ENCODE measurements at places on chromosomes 3 and 15.

DNA sequence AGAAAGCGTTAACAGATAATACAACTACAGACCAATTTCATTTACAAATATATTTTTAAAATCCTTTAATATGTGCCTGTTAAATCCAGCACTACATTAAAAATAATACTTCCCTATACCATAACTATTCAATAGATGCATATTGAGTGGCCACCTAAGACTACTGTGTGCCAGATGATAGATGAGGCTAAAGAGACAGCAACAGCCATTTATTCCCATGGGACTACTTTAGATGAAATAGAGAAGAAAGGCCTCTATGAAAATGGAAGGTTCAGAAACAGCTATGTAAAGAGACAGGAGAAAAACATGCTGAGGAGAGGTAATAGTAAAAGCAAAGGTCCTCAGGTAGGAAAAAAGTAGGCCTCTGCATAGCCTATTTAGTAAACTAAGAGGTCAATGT, 358.1 kb downstream of the ULK4 start:
- no peak for DNase-seq

GRCh38 chr3:172640751-172641150, 70.1 kb downstream of the NCEH1 start:
- no peak for DNase-seq

DNA sequence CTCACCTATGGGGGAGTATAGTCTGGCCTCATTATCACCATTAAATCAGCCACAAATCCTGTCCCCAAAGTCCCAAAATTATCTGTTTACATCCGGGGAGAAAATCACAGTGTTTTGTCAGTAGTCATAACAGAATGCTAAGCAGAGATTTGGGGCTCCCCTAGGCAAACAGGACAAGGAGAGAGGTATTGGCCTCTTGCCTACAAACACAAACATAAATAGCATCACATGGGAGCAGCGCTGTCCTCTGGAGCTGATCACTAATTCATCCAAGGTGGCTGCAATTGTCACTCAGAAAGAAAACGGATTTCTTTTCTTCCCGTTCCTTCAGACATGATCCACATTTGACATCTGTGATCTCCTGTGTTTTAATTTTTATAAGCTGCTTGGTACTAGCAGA, 1028.1 kb downstream of the NTRK3 start:
- DNase-seq, result no peak

GRCh38 chr3:136995652-136996051, 37.9 kb downstream of the IL20RB start:
- DNase-seq, result no peak

- DNase-seq, result no peak
Observed at GRCh38 chr3:194352667-194353246, 1.6 kb upstream of the CPN2 start.

DNA sequence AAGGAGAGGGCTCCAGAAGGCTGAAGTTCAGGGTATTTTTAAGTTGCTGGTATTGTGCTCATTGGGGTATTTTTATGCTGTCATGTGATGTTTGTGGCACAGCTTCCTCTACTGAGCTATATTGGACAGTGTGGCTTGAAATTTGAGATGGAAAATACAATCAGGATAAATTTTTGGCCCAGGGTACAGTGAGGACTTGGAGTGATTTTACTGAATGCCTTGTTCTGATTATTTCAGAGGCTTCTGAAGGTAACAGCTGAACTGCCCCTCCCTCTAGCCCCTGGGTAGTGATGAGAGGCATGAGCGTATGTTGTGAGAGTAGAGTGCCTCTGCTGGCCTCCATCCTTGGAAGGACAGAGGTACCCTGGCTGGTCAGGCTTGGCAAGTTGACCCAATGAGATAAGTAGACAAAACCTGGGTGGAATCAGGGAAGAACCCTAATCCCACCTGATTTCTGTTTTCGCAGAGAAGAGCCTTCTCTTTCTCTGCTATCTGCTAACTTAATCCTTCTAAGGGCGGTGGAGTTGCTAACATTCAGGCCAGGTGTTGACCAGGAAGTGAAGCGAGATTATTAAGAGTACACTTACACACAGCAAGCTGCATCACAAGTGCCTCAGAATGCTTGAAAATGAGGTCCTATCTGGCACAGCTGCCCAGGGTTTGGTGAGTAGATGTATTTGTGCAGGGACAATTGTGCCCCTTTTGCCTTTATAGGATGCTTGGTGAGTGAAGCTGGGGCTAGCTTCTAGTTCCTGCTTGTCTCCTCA, 98.1 kb upstream of the CLSTN2 start:
- no peak for DNase-seq

GRCh38 chr15:65032801-65033537, 3.5 kb upstream of the MTFMT start:
- DNase-seq, result no peak

- DNase-seq, result no peak
Observed at GRCh38 chr3:196186651-196187573, 24.3 kb downstream of the ZDHHC19 start.

- DNase-seq, result no peak
Observed at GRCh38 chr3:178900029-178900646, 171.5 kb downstream of the ZMAT3 start.

DNA sequence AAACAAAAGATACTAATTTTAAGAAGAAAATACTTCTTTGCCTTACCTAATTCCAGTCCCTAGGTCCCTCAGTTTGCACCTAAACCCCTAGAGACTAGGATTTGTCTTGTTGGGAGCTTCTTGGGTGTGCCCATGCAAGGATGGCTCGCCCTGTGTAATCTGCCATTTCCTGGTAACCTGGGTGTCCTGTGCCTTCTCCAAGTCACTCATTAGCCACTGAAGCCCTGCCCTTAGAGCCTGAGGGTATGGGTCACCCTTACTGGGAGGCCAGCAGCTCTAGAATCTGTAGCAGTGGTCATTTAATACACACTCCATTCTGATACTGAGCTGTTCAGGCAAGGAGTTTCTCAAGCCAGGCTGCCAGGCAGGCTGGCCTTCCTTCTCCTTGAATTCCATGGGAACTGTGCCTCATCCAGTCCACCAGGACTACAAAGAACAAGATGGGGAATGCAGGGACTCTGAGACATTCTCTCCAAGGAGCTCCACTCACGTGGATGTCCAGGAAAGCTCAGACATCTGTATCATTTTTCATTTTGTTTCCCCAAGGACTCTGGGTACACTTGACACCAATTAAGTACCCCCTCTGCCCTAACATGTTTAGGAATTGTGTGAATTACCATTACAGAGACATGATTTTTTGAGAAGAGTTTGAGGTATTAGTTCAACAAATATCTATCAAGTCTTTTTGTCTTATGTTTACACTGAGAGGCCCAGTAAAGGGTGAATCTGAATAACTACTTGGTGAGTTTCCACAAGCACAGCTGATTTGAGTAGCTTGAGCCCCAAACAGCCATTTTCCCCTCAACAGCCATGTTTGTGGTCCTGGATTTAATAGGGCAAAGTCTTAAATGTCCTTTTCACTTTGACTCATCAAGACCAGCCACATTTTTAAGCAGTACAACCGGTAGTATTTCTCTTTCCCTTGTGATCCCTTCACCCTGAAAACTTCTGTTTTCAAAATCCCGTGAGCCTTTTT, 52.6 kb downstream of the ARNT2 start:
- DNase-seq, result no peak

GRCh38 chr3:87037652-87038051, 46.7 kb upstream of the VGLL3 start:
- no peak for DNase-seq

GRCh38 chr3:180176059-180176458, 139.3 kb upstream of the PEX5L start:
- DNase-seq, result no peak

GRCh38 chr3:35932995-35933394, 293.7 kb downstream of the ARPP21 start:
- no peak for DNase-seq

- peak; percentile 54 for DNase-seq
Observed at GRCh38 chr3:57078344-57078634, 17.8 kb downstream of the SPATA12 start.

- no peak for DNase-seq
Observed at GRCh38 chr3:179373938-179374337, 26.4 kb downstream of the MFN1 start.

DNA sequence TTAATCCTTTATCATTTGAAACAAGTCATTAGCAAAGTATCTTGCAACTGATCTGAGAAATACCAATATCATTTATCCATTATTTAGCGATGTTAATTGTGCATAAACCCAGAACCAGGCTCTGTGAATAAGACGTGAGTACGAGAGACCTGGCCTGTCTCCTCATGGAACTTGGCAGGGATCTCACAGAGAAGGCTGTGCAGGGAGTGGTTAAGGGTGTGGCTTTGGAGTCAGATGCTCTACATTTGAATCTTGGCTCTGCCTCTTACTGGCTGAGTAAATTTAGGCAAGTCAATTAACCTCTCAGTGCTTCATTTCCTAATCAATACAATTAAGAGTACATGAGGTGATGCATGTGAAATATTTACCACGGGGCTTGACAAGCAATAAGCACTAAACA, 39.9 kb upstream of the TBL1XR1 start:
- DNase-seq, result no peak

DNA sequence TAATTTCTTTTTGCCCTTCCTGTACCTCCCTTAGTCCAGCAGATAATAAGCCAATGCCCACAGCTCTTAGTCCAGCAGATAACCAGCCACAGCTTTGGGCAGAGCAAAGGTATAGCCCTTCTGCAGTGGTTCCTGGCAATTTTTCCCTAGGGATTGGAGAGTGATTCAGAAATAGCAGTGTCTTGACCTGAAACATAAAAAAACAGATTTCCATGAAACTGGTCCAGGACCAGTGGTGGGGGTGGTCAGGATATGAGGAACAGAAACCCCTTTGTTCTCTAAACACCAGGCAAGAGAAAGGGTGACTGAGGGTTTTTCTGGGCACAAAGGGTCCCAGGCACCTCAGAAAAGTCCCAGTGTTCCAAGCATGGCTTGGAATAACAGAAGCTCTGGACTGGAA, 103.4 kb downstream of the ARRDC4 start:
- DNase-seq, result no peak

DNA sequence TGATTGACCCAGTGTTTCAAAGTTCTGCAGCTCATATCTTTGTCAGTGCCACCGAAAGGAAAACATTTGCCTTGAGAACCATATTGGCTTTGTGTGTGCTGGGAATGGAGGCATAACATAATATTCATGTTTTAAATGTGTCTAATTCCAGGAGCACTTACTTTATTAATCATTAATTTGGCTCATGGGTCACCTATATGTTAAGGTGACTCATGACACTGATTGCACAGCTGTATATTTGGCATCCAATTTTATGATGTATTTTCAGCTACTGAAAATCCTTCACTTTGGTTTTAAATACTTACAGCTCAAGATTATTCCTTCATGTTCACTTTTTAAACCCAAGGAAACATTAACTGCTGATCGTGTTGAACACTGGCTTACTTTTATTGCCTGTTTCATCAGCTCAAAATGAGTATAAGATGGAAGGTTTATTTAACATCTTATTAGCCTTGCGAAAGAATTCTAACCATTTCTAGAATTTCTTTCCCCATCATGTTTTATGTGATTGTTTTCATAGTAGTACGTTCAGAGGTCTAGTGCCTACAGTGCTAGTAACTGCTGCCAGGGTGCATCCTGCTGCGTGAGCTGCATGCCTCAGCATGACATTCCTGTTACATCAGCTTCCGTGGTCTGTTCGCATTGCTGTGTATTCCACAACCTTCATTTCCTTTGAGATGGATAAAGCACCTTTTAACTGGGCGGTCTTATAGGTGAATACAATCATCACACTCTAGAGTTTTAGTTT, 63.7 kb downstream of the LRCH3 start:
- no peak for DNase-seq

GRCh38 chr3:195160908-195161434, 110.0 kb downstream of the XXYLT1 start:
- DNase-seq, result no peak

- DNase-seq, result no peak
Observed at GRCh38 chr3:124812291-124813265, 74.6 kb downstream of the ITGB5 start.
